ENCODE measurements at places on chromosomes 5 and 9. TPM values are rescaled to one million over a fixed set of nuclear protein-coding genes. Genes with fewer than 3 reads are reported as not detected.

DNA sequence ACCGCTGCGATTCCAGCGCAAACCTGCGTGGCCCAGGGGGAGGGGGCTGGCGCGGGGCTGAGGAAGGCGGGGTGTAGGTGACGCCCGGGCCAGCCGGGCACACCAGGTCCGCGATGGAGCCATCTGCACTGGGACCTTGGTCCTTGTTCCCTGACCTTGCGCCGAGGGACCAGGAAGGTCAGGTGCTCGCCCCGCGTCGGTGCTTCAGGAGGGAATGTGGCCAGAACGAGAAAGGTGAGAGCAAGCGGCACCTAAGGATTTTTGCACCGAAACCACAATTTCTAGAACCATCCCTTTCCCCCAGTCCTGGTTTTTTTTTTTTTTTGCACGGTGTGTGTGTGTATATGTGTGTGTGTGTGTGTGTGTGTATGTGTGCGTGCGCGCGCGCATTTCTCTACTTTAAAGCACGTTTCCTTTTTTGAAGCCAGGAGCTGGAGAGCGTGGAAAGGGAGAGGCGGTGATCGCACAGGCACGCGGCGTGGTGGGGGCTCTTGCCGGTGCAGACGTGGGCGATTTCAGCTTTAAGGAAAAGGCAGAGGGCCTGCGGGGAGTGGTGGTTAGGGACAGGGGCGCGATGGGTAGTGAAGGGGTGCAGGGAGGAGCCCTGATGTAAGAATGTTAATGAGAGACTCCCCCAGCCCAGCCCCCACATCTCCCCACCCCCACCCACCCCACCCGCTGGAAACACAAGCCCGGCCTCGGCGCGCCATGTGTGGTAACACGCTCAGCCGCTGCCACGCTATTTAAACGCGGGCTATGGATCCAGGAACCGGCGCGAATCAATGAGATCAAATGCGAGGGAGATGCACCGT, at the start of gene NPR3:
TSS of gene NPR3 (plus strand) at position 772 of the 812 bp plus-strand sequence. CDS start 456 bp downstream, outside the sequence.
- peak; percentile 62 for DNase-seq

- no peak for DNase-seq
Measured at GRCh38 chr5:158534203-158534602, 565.5 kb downstream of the EBF1 start.

DNA sequence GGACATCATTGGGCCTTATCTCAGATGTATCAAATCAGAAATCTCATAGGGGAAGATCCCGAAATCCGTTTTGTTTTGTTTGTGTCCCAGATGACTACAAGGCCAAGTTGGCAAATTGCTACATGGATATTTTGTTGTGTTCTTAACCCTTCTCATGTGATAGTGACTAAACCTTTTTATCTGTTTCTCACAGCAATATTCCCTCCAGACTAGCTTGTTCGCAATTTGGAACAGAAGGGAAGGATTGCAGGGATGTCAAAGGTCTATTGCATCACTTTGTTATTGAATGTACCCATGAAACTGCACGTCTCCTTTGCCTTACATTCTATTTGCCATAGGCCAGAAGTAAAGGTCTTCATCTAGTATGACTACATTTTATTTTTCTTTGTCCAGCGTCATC, 453.9 kb downstream of the NFIB start:
- DNase-seq, result no peak

GRCh38 chr5:56264417-56265025, 31.4 kb upstream of the ANKRD55 start:
- peak; percentile 46 for DNase-seq

GRCh38 chr5:71821029-71821428, 102.0 kb downstream of the CARTPT start:
- DNase-seq, result no peak

DNA sequence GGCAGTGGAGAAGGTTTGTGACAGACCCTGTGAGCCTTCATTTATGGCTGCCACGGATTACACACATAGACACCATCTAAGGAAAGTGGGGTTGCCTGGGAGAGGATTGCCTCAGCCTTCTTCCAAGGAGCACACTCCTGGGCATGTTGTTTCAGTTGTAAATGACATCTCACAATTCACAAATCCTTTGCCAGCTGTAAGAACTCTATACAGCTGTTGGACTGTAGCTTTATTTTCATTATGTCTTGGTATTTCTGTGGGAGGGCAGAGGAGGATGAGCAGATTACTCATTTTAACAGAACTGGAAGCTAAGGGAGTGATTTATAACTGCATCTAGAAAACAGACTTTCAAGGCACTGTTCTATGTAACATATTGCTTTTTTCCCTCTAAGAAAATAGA, 25.6 kb downstream of the MELK start:
- DNase-seq, result peak; percentile 48

- no peak for DNase-seq
Measured at GRCh38 chr9:129415942-129416651, 204.8 kb downstream of the C9orf50 start.

DNA sequence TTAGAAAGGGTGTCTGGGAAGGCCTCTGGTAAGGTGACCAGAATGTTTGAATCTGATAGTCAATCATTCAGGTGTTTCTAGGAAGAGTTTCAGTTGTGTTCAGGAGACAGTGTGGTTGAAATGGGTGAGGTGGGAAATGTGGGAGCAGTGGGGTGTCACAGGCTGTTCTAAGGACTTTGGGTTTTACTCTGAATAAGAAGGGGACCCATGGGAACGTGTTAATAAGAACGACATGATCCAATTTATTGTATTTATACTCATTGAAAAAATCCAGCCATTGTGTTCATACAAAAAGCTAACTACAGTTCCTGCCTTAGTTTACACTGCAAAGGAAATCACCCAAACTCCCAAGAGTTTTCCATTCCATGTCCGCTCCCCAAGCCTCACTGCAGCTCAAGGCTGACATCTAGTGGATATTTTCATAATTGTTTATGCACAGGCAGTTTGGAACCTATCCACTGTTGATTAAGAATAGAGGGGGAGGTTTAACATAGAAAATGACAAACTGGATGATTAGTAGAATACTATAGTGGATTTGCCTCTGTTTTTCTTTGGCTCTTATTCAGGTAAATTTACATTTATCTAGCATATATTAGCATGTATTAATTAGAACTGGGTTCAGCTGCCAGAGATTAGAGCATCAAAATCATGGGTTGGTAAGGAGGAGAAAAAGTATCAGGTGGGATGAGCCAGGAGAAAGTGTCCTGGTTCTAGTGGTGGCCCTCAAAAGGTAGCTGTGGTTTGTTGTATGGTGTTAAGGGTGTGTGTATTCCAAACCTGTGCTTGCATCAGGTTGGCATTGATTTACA, 17.7 kb downstream of the CAVIN4 start:
- peak; percentile 71 for DNase-seq

- DNase-seq, result peak; percentile 43
Measured at GRCh38 chr5:123486951-123487655, 24.9 kb upstream of the CSNK1G3 start.

DNA sequence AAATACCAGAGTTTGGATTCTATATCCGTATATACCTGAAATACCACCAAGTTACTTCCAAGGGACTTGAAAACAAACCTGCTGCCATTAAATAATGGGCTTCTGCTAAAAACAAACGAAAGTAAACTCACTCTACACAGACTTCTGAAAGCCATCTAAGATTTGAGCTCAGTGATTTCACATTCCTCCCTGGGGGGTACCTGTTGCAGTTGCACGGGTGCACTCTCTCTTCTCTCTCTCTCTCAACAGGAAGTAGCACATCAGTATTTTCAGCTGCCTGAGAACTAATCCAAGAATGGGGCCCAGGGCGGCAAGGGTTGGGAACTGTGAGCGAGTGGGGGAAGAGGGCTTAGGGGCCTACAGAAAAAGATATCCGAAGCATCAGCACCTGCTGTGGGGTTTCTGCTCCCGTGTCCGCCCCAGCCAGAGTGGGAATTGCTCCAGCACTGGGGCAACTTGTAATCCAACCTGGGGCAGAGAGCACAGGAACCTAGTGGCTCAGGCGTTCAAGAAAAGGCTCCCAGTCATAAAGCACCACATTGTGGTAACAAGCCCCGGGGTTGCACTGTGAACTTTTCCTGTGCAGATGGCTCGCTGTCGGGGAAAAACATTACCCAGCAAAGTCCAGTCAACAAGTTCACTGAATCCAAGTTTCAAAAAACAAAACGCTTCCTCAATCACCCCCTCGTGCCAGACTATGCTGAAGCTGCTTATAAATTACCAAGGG, 99.8 kb downstream of the EFNA5 start:
- no peak for DNase-seq

DNA sequence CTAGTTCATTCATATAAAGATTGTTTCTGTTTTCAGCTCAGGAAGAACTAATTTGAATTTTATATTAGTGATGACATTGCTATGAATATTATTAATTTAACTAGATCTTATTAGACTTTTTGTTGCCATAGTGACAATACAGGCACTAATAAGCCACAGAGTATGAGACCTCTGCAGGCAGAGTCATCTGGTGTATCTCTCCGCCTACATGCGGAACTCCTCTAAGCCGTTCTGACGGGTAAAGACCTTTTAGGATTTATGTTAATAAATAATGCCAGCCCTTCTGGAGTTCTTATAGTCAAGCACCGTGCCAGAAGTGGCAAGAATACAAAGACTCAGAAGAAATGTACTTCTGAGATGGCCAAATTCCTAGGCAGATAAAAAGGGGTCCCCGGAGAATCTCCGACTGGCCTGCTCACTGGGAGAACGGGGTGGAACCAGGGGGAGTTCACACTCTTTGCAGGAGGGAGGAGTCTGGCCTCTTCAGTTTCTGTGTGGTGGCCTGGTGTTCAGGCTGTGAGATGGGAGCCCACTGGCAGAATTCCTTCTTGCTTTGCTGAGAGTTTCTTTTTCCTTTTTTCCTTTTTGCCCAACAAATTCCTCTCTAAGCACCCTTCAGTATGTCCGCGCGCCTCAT, 85.1 kb upstream of the IL12B start:
- no peak for DNase-seq

The KIAA1191 gene
- 101 TPM for polyA plus RNA-seq

The CD180 gene
- 0.14 TPM for polyA plus RNA-seq
